ENCODE measurements at places on chromosomes 5 and 9.

- no peaks in the 10 kb centered on the region for H3K36me3 ChIP-seq
- no peak overlapping the region for H3K27ac ChIP-seq
- no peaks in the 10 kb centered on the region for H3K27me3 ChIP-seq
- no peak for DNase-seq
These were observed 57.9 kb upstream of the ANKH start for GRCh38 chr5:14929293-14930065.

GRCh38 chr5:172875505-172876279, 41.6 kb downstream of the ERGIC1 start:
- H3K4me1 ChIP-seq, result peaks cover 26% of the 10 kb centered on the region
- no peak overlapping the region for H3K4me3 ChIP-seq
- H3K27ac ChIP-seq, result no peak overlapping the region
- peaks cover 3% of the 10 kb centered on the region for H3K36me3 ChIP-seq

GRCh38 chr9:99118782-99119466, 14.0 kb downstream of the TGFBR1 start:
- DNase-seq, result peak; percentile 42
- H3K36me3 ChIP-seq, result no peaks in the 10 kb centered on the region
- peak overlapping the region; percentile 72 for H3K4me3 ChIP-seq
- peaks cover 88% of the 10 kb centered on the region for H3K4me1 ChIP-seq
- peak overlapping the region; percentile 84 for H3K27ac ChIP-seq

DNA sequence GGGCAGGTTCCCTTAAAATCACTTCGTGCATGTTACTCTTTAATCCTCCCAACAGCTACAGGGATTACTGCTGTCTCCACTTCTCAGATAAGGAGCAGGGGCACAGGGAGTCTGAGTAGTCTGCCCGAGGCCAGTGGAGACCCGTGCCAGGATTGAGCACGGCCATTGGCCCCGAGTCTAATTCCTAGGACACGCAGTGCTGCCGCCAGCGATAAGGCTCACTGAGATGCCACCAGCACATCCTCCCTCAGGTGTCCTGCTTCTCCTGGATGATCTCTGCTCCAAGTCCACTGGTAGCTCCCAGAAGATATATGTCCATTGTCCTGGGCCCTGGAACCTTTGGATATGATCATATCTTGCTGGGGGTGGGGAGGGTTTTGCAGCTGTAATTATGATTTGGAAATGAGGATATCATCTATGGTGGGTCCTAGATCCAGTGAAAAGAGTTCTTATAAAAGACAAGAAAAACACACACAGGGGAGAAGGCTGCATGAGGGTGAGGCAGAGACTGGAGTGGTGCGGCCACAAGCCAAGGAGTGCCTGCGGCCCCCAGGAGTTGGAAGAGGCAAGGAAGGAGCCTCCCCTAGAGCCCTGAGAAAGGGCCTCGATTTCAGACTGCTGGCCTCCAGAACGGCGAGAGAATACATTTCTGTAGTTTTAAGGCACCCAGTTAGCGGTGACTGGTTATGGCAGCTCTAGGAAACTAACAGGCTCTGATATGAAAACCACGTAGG, 19.4 kb upstream of the MED10 start:
- peaks cover 2% of the 10 kb centered on the region for H3K27me3 ChIP-seq
- no peaks in the 10 kb centered on the region for H3K4me1 ChIP-seq
- no peak overlapping the region for H3K27ac ChIP-seq
- no peak for DNase-seq

- no peak overlapping the region for H3K4me3 ChIP-seq
- H3K4me1 ChIP-seq, result no peaks in the 10 kb centered on the region
- no peaks in the 10 kb centered on the region for H3K27me3 ChIP-seq
- H3K36me3 ChIP-seq, result no peaks in the 10 kb centered on the region
- H3K27ac ChIP-seq, result no peak overlapping the region
These were observed 379.5 kb upstream of the EDIL3 start for GRCh38 chr5:84764227-84764626.

DNA sequence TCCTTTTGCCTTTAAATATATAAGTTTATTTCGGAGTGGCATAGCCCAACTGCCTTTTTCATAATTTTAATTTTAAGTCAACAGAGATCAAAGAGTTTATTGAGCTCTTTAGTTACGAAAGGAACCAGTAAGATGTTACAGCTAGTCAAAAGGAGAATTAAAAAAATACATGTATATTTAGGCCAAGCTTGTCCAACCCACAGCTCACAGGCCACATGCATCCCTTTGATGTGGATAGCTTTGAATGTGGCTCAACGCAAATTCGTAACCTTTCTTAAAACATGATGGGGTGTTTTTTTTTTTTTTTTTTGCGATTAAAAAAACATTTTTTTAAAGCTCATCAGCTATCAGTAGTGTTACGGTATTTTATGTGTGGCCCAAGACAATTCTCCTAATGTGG, 50.2 kb upstream of the IL31RA start:
- H3K4me1 ChIP-seq, result no peaks in the 10 kb centered on the region
- no peak overlapping the region for H3K4me3 ChIP-seq
- no peaks in the 10 kb centered on the region for H3K27me3 ChIP-seq
- no peak overlapping the region for H3K27ac ChIP-seq

DNA sequence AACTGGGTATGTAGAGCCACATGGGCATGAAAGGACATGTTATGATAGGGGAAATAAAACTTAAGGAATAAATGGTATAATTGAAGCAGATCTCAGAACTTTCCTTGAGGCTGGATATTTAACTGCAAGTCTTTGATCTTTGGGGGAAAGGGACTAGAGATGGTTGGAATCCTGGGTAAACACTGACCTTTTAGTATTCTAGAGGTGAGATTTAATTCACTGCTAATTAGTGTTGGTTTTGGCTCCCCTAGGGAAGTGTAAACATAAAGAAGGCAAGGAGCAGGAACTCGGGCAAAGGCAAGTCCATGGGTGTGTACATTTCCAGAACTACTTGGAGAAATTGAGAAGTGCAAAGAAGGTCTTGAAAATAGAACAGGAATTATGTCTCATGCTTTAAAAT, 16.6 kb downstream of the NIM1K start:
- no peaks in the 10 kb centered on the region for H3K4me1 ChIP-seq
- peaks cover 12% of the 10 kb centered on the region for H3K27me3 ChIP-seq
- H3K27ac ChIP-seq, result no peak overlapping the region

GRCh38 chr9:99851500-99851822, 29.8 kb downstream of the NR4A3 start:
- H3K4me3 ChIP-seq, result peak overlapping the region; percentile 9
- H3K27me3 ChIP-seq, result no peaks in the 10 kb centered on the region
- H3K27ac ChIP-seq, result peak overlapping the region; percentile 64
- peaks cover 52% of the 10 kb centered on the region for H3K4me1 ChIP-seq
- H3K36me3 ChIP-seq, result peaks cover 81% of the 10 kb centered on the region

DNA sequence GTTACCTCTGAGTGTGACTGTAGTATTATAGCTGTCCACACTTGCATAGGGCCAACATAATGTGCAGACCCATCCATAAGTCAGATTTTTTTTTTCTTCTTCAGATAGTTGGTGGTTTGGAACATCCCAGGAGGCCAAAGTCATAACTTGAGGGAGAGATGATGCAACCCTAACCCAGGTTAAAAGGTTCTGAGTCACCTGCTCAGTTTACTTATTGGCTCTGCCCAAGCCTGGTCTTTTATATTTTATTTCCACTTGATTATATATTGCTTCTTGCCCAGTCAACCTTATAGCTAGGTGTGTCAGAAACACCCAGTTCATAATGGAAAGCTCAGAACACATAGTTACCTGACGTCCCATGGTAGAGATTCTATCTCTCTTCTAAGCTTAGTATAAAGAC, 113.1 kb upstream of the PCSK1 start:
- H3K27ac ChIP-seq, result no peak overlapping the region
- H3K27me3 ChIP-seq, result peaks cover 6% of the 10 kb centered on the region
- no peaks in the 10 kb centered on the region for H3K36me3 ChIP-seq
- H3K4me1 ChIP-seq, result no peaks in the 10 kb centered on the region
- H3K4me3 ChIP-seq, result no peak overlapping the region
- DNase-seq, result no peak

- H3K27me3 ChIP-seq, result peaks cover 5% of the 10 kb centered on the region
- H3K36me3 ChIP-seq, result no peaks in the 10 kb centered on the region
- H3K4me1 ChIP-seq, result peaks cover 19% of the 10 kb centered on the region
- H3K27ac ChIP-seq, result peak overlapping the region; percentile 91
These were observed 21.6 kb downstream of the BHMT start for GRCh38 chr5:79133121-79133656.

DNA sequence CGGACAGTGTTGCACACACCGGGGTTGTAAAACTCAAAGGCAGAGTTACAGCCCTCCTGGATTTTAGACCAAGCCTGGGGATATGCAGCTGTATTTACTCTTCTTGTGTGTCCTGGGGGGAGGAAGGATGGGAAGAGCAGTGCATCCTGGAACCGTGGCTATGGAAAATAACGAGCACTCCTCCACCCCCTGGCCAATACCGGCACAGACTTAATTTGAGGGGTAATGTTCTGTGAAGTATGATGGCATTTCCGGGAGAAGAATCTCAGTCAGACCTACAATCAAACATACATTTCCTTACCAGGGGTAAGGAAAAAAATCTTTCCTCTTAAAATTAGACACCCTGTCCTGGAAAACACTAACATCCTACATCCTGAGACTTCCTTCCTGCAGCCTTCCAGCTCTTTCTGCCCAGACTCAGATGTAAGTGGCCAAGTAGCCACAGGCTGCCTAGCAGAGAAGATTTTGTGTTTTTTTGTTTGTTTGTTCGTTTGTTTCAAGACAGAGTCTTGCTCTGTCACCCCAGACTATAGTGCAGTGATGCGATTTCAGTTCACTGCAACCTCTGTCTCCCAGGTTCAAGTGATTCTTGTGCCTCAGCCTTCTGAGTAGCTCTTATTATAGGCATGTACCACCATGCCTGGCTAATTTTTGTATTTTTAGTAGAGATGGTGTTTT, 11.0 kb upstream of the ERMP1 start:
- peaks cover 6% of the 10 kb centered on the region for H3K36me3 ChIP-seq
- peak overlapping the region; percentile 65 for H3K4me3 ChIP-seq
- peaks cover 72% of the 10 kb centered on the region for H3K4me1 ChIP-seq
- H3K27me3 ChIP-seq, result peaks cover 10% of the 10 kb centered on the region

GRCh38 chr5:95281226-95281625, 3.7 kb downstream of the MCTP1 start:
- H3K4me1 ChIP-seq, result peaks cover 11% of the 10 kb centered on the region
- H3K36me3 ChIP-seq, result no peaks in the 10 kb centered on the region
- no peak overlapping the region for H3K27ac ChIP-seq
- peaks cover 52% of the 10 kb centered on the region for H3K27me3 ChIP-seq
- H3K4me3 ChIP-seq, result no peak overlapping the region

DNA sequence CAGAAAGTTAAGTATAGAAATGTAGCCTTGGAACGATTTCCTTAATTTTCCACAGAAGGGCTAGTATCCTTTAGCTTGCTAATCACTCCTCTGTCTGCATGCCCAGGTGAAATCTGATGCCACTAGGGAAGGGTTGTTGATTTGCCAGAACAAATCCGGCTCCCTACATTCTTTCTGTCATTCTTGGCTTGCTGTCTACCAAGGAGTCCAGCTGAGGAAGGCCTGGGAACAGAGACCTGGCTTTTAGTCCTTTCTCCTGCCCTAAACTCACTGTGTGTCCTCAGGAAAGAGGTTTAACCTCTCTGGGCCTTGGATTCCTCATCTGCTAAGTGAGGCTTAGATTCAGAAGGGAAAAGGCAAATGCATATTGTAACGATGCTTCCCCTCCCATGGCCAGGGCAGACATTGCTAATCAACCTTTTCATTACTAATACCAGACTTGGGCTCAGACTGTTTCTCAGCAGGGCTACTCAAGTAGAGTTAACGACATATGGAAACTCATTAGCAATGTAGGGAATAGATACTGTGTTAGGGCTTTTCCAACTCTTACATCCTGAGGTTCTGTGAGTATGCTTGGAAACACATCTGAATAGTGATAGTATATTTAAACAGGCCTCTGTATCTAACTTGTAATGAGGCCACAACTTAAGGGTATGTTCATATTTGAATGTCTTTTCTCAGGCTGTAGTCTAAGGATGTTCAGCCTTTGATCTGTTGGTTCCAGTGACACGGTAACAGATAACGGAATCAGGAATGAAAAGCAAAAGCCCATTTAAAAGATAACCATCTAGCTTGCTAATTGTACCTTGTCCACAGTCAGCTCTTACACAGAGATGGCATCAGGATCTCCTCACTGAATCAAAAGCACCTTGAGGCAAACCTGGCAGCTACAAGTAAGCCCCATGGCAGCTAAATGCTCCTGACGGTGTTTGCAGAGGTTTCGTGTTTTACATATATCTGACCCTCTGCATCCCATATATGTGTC, 4.1 kb downstream of the GALNT10 start:
- no peak overlapping the region for H3K27ac ChIP-seq
- H3K4me3 ChIP-seq, result no peak overlapping the region
- no peaks in the 10 kb centered on the region for H3K27me3 ChIP-seq
- H3K4me1 ChIP-seq, result peaks cover 68% of the 10 kb centered on the region
- DNase-seq, result no peak
- H3K36me3 ChIP-seq, result peaks cover 22% of the 10 kb centered on the region

DNA sequence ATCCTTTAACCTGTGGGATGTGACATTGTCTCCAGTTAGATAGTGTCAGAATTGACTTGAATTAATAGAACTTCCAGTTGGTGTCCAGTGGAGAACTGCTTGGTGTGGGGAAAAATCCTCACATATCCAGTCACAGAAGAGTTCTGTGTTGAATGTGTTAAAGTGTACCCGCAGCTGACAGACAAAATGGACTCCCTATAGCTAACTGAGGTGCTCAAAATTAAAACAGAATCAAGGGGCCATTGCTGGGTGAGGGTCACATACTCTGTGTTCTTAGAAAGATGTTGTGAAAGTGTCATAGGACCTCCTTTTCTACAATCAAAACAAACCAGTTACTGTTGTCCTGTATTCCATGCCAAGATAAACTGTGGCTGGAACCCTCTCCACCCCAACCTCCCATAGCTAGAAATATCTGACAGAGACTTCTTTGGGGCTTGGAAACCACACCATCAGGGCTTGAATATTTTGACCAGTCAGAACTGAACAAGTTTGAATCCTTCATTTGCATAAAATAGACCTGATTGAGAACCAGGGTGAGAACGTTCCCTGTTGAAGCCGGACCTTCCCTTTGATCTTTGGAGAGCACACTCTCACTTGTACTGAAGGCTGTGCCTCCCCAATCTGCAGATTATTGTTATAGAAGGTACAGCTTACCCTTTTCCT, 164.0 kb upstream of the ZNF608 start:
- H3K36me3 ChIP-seq, result no peaks in the 10 kb centered on the region
- H3K27ac ChIP-seq, result no peak overlapping the region

- H3K27me3 ChIP-seq, result no peaks in the 10 kb centered on the region
- H3K36me3 ChIP-seq, result peaks cover 47% of the 10 kb centered on the region
- no peak for DNase-seq
- peaks cover 48% of the 10 kb centered on the region for H3K4me1 ChIP-seq
- peak overlapping the region; percentile 97 for H3K27ac ChIP-seq
These were observed 1.8 kb downstream of the RPL35 start for GRCh38 chr9:124859803-124860581.

GRCh38 chr9:84542554-84542953, 127.0 kb upstream of the NTRK2 start:
- H3K36me3 ChIP-seq, result no peaks in the 10 kb centered on the region
- H3K4me3 ChIP-seq, result no peak overlapping the region
- no peak for DNase-seq
- no peak overlapping the region for H3K27ac ChIP-seq

All from activated naive CD8-positive, alpha-beta T cell treated with anti-CD3 and anti-CD28 coated beads, Interleukin-2, amount 50 U/mL, for 24 hours (primary cell).